ENCODE measurements at places on chromosomes 1 and 21.
A peak's percentile ranks its signal among the peaks of the same experiment; 100 is the strongest.

DNA sequence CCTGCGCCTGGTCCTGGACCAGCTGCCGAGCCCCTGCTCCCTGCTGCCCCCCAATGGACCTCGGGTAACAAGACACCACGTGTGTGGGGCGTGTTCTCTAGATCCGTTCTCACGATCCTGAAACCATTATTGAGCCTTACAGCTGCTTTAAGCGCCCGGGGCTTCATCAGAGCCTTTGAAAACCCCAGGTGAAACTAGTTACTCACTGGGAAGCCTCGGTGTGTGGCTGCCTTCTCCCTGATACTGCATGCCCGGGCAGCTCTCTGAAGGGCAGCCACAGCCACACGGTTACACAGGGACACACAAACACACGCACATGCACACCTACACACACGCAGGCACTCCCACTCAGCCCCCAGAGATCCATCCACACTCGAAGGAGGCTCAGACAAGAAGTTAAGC, 5.3 kb downstream of the HES2 start:
- peak; percentile 51 for DNase-seq

DNA sequence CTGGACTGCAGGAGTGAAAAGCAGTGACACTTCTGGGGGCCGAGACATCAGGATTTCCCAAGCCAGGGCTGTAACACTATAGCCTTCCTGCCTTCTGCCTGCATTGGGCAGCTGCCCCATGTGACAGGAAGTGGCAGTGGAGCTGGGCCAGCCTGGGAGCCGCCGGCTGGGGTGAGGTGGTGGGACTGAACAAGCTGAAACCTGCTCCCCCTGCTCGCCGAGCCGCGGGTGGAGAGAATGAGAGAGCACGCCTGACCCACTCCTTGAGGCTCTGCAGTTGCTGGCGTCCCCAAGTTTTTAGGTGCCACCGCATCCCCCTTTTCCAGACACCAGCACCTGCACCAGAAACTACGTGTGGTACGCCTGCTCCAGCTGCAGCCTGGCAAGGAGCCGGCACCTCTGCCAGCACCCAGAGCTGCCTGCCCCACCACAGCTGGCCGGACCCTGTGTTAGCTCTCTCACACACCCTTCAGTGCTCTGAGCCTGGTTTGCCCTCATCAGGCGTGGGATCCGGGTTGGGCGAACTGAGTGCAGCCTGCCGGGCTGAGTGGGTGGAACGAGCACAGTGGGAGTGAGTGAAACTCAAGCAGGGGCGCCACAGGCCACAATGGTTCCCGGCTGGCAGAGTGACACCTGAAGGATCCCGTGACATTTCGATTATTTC, 119.4 kb downstream of the AKT3 start:
- DNase-seq, result no peak

- no peak for DNase-seq
These were observed 51.0 kb downstream of the TNN start for GRCh38 chr1:175118375-175119367.

- DNase-seq, result no peak
These were observed 419.5 kb upstream of the DEPDC1 start for GRCh38 chr1:68916221-68916902.
